Activated T-cell treated with anti-CD3 and anti-CD28 coated beads, Interleukin-2, amount 50 U/mL, for 48 hours (primary cell): ENCODE measurements at places on chromosomes 3 and 15.
A peak's percentile ranks its signal among the peaks of the same experiment; 100 is the strongest.

- no peak for DNase-seq
Measured at GRCh38 chr3:11930084-11930483, 74.1 kb upstream of the SYN2 start.

DNA sequence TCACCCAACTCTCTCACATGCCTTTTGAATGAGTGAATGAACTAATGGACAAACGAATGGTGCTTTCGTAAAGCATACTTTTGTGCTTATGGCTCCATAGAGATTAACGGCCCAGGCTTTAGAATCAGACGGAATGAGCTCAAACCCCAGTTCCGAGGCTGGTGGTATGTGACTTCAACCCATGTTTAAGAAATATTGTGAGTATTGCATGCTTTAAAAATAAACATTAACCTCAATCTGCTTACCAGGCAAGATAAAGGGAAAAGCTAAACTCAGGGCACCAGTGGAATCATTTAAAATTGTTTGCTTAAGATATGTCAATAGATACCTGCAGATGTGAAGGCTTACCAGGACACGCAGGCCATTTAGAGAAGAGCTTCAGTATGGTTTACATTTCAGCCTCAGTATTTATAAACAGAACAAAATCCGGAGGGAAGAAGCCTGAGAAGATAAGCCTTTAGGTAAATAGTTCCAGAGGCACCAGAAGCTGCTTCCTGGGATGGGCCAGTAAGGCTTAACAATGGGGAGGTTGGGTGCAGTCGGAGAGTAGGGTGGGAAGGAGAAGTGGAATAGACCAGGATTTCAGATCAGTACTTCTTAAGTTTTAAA, 186.4 kb downstream of the ADAMTS9 start:
- DNase-seq, result no peak

DNA sequence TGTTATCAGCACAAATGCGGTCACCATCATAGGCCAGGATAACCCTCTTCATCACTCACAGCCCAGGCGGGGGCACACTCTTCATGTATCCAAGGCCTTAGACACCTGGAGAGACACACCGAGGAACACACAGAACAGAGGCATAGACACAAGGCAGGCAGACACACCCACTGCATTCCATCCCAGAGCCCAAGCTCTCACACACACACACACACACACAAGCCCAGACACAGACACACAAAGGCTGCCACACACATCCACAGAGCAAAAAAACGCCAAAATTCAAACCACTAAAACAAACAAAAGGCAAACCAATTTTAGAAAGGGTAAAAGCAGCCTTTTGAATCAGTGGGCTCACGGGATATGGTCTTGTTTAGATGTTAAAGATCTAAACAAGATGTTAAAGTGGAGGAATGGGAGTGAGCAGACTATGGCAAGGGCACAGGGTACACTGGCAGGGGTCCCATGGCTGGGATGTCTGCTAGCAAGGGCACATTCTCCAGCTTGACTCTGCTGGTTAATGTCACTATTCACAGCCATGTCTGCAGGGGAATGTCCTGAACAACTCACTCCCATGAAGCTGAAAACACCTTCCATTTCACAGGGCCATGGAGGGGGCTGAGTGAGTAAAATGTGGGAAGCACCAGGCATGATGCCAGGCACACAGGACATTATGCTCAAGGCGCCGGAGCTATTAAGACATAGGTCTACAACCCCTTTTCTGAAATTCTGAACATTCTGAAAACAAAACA, 14.9 kb upstream of the CRABP1 start:
- no peak for DNase-seq

GRCh38 chr3:29898171-29898965, 617.5 kb downstream of the RBMS3 start:
- no peak for DNase-seq

- no peak for DNase-seq
Measured at GRCh38 chr3:170290194-170290593, 67.3 kb upstream of the SKIL start.

GRCh38 chr3:129628169-129628522, 21.7 kb upstream of the PLXND1 start:
- no peak for DNase-seq

DNA sequence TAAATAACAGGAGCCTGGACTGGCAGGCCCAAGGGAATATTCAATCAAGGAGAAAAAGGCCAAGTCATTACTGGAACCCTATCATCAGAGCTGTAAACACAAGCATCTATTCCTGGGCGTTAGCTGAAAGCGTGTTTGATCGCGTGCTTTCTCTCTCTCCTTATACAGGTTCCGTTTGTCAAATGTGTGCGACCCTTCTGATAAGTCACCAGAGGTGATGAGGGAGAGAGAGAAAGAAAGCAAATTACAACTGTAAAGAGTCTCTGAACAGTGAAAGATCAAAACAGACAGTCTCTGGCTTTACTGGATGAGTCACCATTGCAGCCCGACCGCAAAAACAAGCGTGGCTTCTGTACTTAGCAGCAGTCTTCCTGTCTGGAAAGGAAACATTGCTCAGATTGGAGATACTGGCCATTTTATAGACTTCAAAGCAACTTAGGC, 39.5 kb upstream of the TPRG1 start:
- peak; percentile 78 for DNase-seq

DNA sequence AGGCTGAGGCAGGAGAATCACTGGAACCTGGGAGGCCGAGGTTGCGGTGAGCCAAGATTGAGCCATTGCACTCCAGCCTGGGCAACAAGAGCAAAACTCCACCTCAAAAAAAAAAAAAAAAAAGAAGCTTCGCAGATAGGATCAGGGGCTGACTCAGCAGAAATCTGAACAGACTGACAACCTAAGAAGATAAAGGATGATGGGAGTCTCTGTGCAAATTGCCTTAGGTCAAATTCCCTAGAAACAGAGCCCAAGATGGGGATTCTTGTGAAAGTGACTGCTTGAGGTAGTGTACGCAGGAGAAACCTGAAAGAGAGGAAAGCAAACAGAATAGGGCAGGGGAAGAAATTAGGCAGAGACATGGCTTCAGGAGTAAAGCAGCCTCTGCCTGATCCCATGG, 160.8 kb upstream of the LRIG1 start:
- no peak for DNase-seq

DNA sequence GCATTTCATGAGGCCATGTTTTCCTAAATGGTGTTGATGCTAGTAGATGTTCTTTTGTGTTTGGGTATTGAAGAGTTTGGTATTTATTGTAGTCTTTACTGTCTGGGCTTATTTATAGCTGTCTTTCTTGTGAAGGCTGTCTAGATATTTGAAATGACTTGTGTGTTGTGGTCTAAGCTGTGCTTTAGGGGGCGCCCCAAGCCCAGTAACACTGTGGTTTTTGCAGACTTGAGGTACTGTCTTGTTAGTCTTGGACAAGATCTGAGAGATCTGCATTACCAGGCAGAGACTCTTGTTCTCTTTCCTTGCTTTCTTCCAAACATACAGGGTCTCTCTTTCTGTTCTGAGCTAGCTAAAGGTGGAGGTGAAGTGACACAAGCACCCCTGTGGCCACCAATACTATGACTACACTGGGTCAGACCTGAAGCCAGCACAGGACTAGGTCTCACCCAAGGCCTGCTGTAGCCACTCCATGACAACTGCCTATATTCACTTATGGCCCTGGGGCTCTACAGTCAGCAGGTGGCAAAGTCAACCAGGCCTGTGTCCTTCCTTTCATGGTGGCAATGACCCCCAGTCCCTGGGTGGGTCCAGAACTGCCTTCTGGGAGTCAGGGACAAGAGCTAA, 152.1 kb upstream of the TBC1D5 start:
- peak; percentile 56 for DNase-seq

- DNase-seq, result no peak
Measured at GRCh38 chr3:195077611-195078540, 193.1 kb downstream of the XXYLT1 start.

DNA sequence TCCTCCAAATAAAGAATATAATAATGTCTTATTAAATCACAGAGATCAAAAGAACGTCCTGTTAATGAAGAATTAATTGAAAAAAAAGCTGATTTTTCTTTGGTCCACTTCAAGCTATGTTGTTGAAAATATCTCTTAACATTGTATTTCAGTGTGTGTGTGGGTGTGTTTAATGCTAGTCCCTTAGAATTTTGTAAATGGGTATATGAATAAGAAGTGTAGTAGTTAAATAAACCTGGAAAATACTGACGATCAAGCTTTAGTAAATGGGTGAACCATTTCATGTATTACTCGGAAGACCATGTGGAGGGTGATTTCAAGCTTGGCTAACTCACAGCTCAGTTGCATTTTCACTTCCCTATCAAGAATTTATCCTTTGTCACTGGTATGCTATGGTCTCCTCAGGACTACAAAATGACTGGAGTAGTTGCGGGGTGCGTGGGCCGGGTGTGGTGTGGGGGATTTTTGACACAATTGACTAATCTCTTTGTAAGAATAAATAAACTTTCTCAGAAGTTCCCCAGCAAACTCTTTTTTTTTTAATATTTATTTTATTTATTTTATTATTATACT, 586.4 kb downstream of the GRM7 start:
- no peak for DNase-seq

DNA sequence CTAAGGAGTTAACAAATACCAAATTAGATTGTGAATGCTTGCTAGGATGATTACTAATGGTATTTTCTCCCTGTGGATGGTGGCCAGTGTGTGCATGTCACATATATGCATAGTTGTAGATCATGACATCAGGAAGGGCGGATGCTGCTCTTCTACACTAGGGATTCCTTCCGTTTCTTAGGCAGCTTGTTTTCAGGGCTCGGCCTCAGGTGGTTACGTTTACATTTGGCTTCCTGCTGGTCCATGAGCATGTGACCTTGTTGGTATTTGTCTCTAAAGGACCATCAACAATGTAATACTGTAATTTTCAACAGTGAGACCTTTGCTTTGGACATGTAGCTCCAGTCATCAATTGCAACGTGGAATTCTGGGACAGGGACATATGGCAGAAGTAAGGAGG, 221.4 kb downstream of the NR1D2 start:
- no peak for DNase-seq

DNA sequence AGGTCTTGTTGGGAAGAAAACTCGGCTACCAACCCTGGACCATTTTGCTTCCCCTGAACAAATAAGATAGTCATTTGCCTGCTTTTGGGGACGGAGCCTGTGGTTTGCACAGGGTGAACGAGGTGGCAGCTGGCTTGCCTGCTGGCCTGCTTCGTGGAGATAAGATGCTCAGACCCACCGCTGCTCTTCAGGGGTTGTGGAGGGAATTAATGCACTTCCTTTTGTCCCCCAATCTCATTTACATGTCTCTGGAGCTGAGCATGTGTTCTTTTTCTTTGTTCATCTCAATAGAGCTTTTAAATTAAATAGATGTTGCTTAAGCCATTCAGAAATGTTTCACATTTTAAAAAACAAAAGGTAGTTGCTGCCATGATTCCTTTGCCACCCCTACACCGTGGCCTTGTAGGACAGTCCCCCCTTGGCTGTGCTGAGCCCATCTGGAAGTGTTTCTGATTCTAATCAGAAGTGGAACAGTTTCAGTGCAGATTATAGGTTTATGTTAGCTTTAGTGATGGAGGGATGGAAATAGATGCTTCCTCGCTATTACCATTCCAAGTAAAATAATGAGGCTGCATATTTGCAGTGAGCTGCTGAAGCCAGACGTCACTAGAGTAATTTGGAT, 25.6 kb downstream of the APBA2 start:
- DNase-seq, result no peak

DNA sequence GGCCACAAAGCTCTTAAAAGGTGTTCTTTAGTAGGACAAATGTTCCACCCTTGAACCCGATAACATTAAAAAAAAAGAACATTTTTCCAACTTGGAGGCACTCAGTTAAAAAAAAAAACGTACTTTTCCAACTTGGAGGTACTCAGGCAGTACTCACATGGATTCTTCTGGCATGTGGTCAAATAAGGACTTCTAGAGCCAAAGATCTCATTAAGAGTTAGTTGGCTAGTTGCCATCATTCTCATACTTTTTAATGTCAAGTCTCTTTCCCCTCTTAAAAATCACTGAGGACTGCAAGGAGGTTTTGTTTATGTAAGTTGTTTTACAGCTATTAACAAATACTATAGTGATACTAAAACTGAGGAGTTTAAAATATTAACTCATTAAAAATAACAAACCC, 101.0 kb downstream of the CADPS start:
- DNase-seq, result no peak

DNA sequence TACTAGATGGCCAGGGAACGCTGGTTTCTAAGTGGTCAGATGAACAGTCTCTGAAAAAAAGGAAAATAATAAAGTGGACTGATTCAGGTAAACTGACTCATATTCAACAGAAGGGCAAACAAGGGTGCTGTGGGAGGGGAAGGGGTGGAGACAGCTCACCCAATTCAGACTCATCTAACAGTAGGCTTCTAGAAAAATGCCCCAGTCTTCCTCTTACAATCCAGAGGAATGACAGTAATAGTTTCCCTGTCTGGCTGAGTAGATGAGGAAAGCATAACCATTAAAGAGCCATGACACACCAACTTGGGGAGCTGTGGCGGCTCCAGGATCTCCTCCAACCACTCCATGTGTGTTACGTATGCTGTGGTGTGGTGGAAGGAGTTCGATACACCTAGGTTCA, 231.4 kb upstream of the UMPS start:
- DNase-seq, result no peak

GRCh38 chr3:133374708-133375402, 25.0 kb upstream of the BFSP2 start:
- DNase-seq, result no peak

DNA sequence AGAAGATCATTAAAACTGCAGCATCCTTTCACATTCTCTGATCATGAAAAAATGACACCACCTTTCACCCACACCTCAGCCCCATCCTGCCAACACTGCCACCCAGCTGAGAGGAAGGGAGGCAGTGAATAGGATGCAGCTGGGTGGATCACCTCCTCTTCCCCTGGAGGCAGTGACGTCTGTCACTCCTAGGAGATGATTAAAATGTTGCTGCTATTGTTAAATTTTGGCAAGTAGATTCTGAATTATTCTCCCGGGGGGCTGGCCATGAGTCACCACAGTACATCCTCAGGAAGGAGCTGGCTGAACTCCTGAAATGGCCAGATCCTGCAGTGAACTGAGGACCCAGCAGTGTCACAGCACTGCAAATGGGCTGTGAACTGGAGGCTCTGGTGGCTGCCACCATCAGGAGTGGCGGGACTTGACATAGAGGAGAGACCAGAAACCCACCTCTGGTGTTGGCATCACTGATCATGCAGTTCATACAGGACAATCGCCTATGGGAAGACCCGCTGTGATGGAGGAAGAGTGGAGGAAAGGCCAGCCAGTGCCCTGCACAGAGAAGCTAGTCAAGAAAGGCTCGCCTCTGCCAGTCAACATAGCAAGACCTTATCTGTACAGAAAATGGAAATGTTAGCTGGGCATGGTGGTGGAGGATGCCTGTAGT, 199.1 kb downstream of the FAM43A start:
- DNase-seq, result no peak

GRCh38 chr15:41490355-41490754, 3.3 kb upstream of the ITPKA start:
- DNase-seq, result no peak

DNA sequence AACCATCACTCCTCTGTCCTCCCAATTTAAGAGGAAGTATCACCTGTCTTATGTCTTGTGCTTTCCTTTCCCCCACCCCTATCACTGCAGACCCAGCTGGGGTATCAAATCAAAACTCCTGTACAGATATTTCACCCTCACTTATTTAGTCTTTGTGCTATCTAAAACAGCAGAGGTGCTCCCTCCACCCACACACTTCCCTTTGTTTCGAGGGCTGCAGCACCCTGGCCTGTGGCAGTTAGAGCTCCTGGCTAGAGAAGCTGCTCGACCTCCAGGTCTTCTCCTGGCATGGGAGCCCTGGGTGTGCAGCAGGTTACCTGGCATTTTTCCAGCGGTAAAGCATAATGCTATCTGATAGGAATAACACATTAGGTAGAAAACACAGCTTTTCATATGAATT, 181.4 kb upstream of the BCL6 start:
- DNase-seq, result peak; percentile 55
